T-helper 9 cell (primary cell): ENCODE measurements at places on chromosomes 16 and 17.

- DNase-seq: no peak
Measured at GRCh38 chr16:68668266-68668665, 23.2 kb downstream of the CDH3 start.

- DNase-seq: no peak
Measured at GRCh38 chr16:84993926-84994325, 17.4 kb downstream of the ZDHHC7 start.

GRCh38 chr16:11240636-11241473, 15.1 kb downstream of the SOCS1 start:
- no peak for DNase-seq

DNA sequence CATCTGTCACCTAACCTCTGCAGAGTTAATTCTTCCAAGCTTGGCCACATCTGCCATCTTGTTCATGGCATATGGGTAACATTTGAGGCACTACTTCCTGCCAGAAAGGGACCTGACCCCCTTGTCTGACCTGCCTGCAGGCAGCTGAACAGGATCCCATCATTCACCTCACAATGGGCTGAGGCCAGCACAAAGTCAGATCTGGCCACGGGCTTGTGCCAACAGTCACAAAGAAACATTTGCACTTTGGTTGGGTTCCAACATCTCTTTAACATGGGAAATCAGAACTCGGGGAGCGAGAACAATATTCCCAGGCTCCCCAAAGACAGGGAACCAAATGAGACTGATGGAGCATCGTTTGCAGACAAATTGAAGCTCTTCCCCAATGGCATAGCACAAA, 116.1 kb downstream of the XYLT1 start:
- no peak for DNase-seq

- DNase-seq: no peak
Measured at GRCh38 chr17:12738624-12739023, 50.7 kb upstream of the ARHGAP44 start.

GRCh38 chr16:69329369-69330285, 761 bp downstream of the PDF start:
- DNase-seq: peak; percentile 37

GRCh38 chr17:38317081-38317480, 20.1 kb downstream of the MRPL45 start:
- DNase-seq: no peak

DNA sequence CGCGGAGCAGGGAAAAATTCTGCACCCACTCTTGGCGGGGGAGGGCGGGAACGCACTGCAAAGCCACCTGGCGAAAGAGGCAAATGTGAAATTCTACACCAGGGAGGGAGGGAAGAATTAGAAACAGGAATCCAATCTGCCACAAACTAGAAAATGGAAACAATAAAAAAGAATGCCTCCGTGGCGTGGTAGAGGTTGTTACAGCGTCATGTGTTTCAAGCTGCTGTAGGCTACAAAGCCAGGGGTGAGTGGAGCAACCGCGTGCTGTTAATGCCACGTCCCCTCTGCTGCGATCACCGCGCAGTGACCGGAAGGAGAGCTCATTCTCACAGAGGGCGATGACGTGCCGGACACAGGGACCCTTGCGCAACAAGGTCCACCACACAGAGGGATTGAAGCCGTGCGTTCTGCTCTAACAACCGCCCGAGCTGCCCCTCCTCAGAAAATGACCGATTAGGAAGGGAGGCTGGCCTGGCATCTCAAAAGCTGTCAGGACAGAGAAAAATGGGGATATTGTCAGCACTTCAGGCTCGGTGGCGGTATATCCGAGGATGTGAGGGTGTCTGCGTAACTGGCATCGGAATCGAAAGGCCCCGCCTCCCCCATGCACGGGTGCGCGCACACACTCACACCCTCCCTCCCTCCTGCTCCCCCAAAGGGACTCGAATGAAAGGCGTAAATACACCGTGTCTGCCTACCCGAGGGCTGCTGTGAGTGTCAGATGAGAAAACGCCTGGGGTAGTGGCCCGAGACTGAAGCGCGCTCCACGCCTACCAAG, 70.8 kb upstream of the TNRC6C start:
- peak; percentile 70 for DNase-seq

- DNase-seq: no peak
Measured at GRCh38 chr16:49437344-49437743, 63.7 kb downstream of the C16orf78 start.

DNA sequence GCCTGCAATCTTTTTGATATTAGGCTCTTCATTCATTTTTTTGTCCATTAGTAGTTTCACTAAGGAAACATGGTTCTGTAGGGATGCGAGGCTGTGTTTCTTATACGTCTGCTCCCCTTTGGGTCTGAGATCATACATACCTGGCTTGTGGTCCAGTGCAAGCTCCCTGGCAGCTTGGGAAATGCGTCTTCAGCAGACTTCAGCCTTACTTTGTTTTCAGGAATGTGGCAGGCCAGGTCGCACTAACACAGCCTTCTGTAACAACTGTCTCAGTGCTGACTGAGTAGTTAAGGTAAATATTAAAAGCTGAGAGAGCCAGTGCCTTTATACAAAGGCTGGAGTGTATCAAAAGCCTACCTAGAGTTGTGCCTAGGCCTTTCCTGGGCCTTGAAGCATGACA, 970.5 kb upstream of the EEF2KMT start:
- no peak for DNase-seq

- DNase-seq: no peak
Measured at GRCh38 chr16:64196444-64196843, 925.4 kb downstream of the CDH11 start.

DNA sequence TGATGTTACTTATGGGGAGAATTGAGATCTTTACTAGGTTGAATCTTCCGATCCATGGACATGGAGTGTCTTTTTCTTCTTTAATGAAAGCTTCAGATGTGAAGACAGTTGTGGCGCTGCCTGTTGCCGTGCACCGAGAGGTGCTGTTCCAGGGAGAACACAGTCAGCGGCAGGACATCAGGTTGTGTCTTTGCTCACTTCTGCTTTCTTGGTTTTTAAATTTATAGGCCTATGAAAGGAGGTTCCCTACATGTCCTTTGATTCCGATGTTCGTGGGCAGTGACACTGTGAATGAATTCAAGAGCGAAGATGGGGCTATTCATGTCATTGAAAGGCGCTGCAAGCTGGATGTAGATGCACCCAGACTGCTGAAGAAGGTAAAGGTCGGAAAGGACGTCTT, 49.8 kb downstream of the SEC14L1 start:
- DNase-seq: no peak

GRCh38 chr16:22299036-22299435, 1.8 kb downstream of the POLR3E start:
- DNase-seq: no peak

DNA sequence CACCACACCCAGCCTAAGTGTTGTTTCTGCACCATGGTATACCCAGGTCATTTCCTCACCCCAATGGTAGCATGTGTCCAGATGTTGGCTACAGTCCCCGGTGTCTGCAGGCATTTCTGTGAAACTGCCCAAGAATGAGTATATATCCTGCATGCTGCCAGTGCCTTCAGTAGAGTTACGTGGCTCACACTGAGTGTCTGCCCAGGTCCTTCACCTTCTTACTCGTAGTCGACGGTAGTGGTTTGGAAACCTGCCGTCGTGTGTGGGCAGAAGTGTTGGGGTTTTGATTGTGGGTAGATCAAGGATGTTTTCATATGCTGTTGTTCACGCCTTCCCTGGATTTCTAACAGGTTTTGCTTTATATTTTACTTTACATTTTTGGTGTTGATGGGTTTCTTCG, 16.8 kb downstream of the TCF25 start:
- DNase-seq: no peak

DNA sequence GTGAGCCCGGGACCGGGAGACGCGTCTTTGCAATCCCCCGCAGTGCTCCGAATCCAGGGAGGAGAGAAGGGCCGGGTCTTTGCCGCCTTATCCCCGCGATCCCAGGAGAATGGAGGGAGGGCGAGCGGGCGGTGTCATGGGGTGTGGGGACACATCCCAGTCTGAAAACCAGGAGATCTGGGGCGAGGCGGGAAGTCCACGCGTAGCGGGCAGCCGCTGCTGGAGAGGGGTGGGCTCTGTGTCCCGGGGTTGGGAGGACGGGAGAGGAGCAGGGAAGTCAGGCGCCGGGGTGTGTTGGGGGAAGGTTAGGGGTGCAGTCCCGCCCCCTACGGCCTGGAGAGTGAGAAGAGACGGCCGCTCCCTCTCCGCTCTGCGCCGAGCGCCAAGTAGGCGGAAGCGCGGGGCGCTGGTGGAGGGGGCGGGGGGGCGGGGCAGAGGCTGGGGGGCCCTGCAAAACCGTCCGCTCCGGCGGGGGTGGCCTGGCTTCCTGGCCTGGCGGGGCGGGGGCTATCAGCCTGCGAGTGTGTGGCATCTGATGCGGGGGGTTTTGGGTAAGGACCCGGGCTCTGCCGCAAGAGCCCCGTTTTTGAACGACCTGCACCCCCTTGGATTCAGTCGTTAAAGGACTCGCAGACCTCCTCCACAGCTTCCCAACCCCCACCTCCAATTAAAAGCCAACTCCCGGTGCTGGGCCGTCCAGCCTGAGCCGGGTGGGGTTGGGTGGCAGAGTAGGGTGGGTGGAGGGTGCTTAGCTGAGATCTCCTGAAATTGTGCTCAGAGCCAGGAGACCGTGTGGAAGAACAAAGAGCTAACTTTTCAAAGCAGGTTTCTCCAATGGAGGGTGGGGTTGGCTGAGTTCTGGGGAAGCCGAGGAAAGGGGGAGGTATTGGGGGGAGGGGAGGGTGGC, 654 bp downstream of the LASP1 start:
- DNase-seq: peak; percentile 58

- DNase-seq: no peak
Measured at GRCh38 chr16:85637808-85638647, 24.9 kb downstream of the GSE1 start.

- DNase-seq: no peak
Measured at GRCh38 chr17:51402899-51403298, 142.6 kb downstream of the UTP18 start.

DNA sequence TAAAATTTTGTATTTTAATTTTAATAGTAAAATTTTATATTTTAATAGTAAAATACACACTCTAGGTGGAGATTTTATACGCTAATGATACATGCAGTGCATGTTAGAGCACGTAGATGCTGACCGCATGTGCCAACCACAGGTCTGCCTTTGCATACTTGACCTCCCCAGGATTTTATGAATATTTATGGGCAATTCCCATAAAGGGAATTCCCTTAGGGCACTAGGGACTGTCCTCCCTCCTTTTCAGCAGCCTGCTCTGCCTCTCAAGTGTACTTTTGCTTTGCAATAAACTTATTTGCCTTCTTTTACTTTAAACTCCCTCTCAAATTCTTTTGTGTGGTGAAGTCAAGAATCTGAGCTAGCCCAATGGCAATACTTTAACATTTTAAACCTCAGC, 217.7 kb upstream of the CDH8 start:
- no peak for DNase-seq

DNA sequence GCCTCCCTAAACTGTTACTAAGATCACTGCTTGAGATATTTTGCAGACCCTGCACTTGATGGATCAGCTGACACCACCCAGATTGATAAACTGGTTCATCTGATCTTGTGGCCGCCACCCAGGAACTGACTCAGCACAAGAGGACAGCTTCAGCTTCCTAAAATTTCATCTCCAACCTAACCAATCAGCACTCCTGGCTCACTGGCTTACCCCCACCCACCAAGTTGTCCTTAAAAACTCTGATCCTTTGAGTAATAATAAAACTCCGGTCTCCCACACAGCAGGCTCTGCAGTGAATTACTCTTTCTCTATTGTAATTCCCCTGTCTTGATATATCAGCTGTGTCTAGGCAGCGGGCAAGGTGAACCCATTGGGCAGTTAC, 174.8 kb downstream of the UTP18 start:
- no peak for DNase-seq

DNA sequence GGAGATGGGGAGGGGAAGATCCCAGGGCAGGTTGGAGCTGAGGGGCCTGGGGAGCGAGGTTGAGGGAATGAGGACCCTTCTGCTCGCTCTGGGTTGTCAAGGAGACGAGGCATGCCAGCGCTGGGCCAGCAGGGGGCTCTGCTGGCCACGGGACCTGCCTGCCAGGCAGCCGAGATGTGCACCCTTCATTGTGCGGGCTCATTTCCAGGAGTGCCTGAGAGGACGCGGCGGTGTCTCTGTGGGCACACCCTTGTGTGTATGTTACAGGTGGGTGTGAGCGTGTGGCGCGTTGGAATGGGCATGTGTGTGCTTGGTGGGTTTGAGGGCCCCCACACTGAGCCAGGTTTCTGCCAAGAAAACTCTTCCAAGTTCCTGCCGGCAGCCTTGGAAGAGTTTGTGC, 15.9 kb downstream of the ARHGAP23 start:
- DNase-seq: peak; percentile 37

GRCh38 chr16:49600536-49600935, 226.9 kb downstream of the C16orf78 start:
- DNase-seq: no peak

DNA sequence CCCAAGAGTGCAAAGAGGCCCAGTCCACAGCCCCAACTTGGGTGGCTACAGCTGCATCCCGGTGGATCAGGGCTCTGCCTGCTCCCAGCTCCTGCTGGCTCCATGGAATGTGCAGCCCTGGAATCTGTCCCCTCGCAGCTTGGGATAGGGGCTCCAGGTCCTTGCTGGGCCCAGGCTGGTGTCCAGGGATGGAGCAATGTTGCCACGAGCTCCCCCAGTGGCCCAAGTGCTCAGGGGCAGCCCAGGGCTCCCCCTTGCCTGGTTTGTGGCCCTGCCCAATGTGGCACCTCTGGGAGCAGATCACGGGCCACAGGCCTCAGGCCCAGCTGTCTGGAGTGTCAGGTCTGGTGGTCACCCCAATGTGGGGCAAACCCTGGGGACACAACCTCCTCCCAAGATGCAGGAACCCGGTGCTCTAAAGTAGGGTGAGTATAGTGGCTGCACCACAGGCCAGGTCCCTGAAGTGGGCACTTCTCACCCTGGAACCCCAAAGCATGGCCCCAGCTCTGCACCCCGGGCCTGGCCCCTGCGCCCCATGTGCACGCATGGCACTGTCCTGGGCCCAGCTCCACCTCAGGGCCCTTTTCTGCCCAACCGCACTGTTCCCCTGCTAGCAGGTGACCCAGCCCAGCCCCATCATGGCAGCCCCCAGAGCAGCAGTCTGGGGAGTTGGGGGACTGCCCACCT, 14.8 kb upstream of the DNAH9 start:
- DNase-seq: no peak

- no peak for DNase-seq
Measured at GRCh38 chr16:35485915-35486314, 2026.5 kb downstream of the TP53TG3F start.

- no peak for DNase-seq
Measured at GRCh38 chr16:626787-627453, 3.9 kb upstream of the WFIKKN1 start.

- no peak for DNase-seq
Measured at GRCh38 chr16:65667011-65667578, 545.2 kb upstream of the CDH11 start.

DNA sequence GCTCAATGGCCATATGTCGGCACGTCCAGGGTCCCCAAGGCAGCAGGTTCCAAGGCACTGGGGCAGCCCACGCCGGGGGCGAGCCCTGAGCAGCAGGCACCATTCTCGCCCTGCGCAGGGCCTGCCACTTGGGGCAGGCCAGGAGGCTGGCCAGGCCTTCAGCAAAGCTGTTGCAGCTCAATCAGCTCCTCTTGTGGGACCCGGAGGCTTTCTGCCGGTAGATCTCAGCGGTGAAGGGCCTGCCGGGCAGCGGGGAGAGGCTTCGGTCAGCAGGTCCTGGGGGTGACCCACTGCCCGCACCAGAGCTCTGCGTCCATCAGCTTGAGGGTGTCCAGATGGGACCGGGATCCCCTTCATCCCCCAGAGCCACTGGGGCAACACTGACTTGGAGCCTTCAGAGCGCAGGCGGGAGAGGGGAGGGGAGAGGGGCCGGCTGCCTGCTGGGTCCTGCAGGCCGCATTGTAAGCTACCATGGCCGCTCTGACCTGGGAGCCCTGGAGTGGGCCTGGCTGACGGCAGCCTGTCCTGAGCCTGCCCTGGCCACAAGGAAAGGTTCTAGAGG, 9.5 kb upstream of the RASD1 start:
- DNase-seq: no peak
